KBM-7 (cell line): ENCODE measurements at places on chromosomes 16 and 17.

DNA sequence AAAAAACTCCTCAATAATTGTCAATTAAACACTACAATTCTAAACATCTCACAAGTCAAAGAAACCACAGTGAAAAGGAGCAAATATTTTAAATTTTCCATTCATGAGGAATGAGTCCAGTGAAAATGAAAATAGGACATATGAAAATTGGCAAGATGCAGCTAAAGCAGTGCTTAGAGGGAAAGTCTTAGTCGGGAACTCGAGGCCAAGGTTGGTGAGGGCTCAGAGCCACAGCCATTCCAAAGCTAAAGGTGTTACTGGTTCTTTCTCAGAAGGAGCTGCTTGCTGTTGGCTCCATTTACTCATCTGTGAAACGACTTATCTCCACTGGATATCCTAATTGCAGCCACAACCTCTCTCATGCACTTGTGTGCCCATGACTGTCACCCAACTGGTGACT is 6.5 kb downstream of the SLC38A8 start:
- no peak for DNase-seq

DNA sequence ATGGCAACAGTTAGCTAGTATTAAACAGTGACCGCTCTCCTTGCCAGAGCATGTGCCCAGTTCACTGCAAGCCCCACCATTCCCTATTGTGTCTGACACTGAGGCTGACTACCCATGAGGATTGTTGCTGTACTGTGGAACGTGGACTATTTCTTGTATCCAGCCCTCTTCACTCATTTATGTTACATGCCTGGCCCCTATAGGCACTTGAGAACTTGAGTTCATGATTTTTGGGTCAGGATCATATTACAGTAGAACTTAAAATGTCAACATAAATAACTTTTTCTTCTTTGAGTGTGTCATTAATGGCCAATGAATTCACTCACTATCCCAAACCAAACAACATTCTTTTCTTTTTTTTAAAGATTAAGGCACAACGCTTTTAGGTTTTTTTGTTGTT is 55.7 kb downstream of the LYRM1 start:
- DNase-seq = no peak

DNA sequence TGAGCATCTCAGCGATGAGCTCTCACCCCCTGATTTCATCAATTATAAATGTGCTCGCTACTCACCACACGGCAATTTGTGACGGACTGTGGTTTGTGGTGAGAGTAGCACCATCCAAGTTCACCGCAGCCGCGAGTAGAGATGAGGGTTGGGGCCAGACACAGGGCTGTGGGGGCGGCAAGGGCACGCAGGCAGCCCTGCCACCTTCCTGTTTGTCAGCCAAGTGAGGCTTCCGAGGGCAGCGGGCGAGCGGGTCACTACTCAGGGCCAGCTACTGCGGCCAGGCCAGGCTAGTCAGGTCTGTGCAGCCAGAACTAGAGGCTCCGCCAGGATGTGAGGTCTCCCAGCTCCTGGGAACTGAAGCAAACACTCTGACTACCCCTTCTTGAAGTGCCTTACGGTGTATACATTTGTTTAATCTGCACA is 39.6 kb upstream of the MEOX1 start:
- DNase-seq = peak; percentile 84

DNA sequence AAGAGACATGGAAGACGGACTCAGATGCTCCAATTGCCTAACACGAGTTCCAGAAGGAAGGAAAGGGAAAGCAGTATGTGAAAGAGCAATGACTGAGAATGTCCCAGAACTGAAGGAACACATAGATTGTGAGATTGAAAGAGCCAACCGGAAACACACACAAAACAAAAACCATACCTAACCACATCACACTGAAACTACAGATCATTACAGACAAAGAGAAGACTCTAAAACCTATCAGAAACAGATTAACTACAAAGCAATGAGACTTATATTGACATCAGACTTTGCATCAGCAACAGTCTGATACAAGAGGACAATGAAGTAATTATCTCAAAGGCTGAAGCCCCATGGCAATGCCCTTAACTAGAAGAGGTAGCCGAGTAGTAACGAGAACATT is 45.6 kb upstream of the CLEC18B start:
- DNase-seq = no peak

- DNase-seq = peak; percentile 87
These were observed at the start of gene ZNF747 for GRCh38 chr16:30534368-30535105. Gene ZNF747 (minus strand): TSS chr16:30534858. CDS start chr16:30534679, 179 bp downstream.
